ENCODE measurements at places on chromosomes 12 and 14. TPM values are rescaled to one million over a fixed set of nuclear protein-coding genes. Genes with fewer than 3 reads are reported as not detected.
A peak's percentile ranks its signal among the peaks of the same experiment; 100 is the strongest.

DNA sequence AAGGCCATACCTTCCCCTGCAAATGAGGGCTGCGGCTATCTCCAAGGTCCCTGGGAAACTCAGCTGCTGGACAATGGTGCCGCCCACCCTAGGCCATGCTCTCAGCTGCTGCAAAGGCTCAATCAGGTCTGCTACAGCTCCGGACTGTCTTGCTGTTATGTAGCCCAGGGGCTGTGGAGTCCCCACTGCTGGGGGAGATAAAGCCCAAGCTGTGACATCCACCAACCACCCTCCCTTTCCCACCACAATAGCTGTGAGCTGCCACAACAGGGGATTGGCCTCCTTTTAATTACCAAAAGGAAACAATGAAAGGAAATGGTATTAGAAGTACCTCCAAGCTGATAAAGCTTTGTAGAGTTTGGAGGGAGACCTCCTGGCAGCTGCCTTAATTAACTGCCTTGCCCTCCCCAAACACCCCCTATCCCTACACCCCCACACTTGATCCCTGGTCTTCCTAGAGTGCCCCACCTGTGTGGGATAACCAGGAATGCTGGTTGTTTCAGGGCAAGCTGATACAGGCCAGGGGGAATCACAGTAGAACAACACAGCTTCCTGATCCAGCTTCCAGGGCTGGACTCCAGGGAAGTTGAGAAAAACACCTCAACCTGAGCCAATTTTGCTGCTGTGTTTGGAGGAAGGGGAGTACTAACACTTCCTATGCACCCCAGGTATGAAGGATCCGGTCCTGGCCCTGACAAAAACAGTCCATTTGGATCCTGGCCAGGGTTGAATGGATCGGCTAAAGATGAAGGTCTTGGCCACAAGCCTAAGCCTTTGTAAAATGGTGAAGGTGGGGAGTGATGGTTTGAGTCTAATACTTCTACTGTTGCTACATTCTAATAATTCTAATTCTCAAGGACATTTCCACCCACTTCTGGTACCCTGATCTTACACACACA is at the start of gene VWF:
Gene VWF, minus strand, starts transcription at position 260 of the 899 bp plus-strand sequence. CDS start 1,474 bp downstream, outside the sequence.
- DNase-seq = no peak
- H3K4me3 ChIP-seq = no peak within 1 kb of the TSS
- no peak within 1 kb of the TSS for H3K27ac ChIP-seq
- H3K36me3 ChIP-seq = no peaks in the 10 kb centered on the region
- no peaks in the 10 kb centered on the region for H3K27me3 ChIP-seq

GRCh38 chr14:77883131-77883846 is 83.4 kb downstream of the ADCK1 start:
- no peaks in the 10 kb centered on the region for H3K27me3 ChIP-seq
- no peak overlapping the region for H3K4me3 ChIP-seq
- H3K4me1 ChIP-seq = no peaks in the 10 kb centered on the region
- DNase-seq = peak; percentile 31

DNA sequence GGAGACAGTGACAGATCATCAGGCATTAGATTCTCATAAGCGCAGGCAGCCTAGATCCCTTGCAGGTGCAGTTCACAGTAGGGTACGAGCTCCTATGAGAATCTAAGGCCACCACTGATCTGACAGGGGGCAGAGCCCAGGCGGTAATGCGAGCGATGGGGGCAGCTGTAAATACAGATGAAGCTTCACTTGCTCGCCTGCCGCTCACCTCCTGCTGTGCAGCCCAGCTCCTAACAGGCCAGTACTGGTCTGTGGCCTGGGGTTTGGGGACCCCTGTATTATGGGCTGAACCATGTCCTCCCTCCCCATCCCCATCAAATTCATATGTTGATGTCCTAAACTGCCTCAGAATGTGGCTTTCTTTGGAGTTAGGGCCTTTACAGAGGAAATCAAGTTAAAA is 63.2 kb downstream of the NOS1 start:
- no peaks in the 10 kb centered on the region for H3K36me3 ChIP-seq
- H3K4me1 ChIP-seq = no peaks in the 10 kb centered on the region
- H3K27ac ChIP-seq = no peak overlapping the region
- no peak overlapping the region for H3K4me3 ChIP-seq
- no peak for DNase-seq

Gene LBHD2
- not detected for total RNA-seq

GRCh38 chr14:57574617-57575288 is 81.1 kb upstream of the CCDC198 start:
- H3K4me3 ChIP-seq = no peak overlapping the region
- no peak for DNase-seq
- H3K4me1 ChIP-seq = no peaks in the 10 kb centered on the region
- no peaks in the 10 kb centered on the region for H3K36me3 ChIP-seq
- H3K27ac ChIP-seq = no peak overlapping the region

GRCh38 chr12:5562581-5562980 is 130.7 kb downstream of the NTF3 start:
- H3K27me3 ChIP-seq = no peaks in the 10 kb centered on the region
- no peaks in the 10 kb centered on the region for H3K36me3 ChIP-seq
- DNase-seq = no peak
- no peak overlapping the region for H3K27ac ChIP-seq

DNA sequence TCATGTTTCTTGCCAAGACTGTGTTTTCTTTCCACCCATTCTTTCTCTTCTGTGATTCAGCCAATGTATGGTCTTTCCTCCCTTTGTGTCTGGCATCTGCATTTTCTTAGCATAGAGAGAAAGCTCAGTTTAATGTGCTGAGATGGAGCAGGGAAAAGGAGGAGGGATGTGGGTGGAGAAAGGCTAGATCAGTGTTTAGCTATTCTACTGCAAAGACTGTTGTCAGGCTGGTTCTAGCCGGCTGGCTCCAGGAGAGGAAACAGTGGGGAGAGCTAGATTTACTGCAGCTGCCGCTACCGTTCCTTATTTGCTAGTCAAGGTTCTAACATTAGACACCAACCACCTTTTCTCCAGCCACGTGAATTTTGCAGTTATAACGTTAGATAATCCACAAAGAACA is 5.2 kb upstream of the RIMKLB start:
- no peak overlapping the region for H3K4me3 ChIP-seq
- peak; percentile 72 for DNase-seq
- H3K27ac ChIP-seq = no peak overlapping the region
- no peaks in the 10 kb centered on the region for H3K27me3 ChIP-seq
- H3K4me1 ChIP-seq = no peaks in the 10 kb centered on the region
- no peaks in the 10 kb centered on the region for H3K36me3 ChIP-seq

GRCh38 chr12:81597928-81598604 is 161.1 kb downstream of the PPFIA2 start:
- H3K27me3 ChIP-seq = no peaks in the 10 kb centered on the region
- no peaks in the 10 kb centered on the region for H3K4me1 ChIP-seq
- H3K36me3 ChIP-seq = no peaks in the 10 kb centered on the region
- DNase-seq = no peak

Gene GPR137C
- 1.7 TPM for total RNA-seq

Gene BCL2L2
- 70.7 TPM for total RNA-seq

- no peaks in the 10 kb centered on the region for H3K27me3 ChIP-seq
- DNase-seq = no peak
- H3K36me3 ChIP-seq = no peaks in the 10 kb centered on the region
- H3K27ac ChIP-seq = no peak overlapping the region
- no peaks in the 10 kb centered on the region for H3K4me1 ChIP-seq
These were observed 9.9 kb downstream of the DPF3 start for GRCh38 chr14:72883961-72884360.

Gene CLECL1
- 2.1 TPM for total RNA-seq

Gene LRTM2
- not detected for total RNA-seq

Gene RPGRIP1
- 2.3 TPM for total RNA-seq

Gene CELA1
- total RNA-seq = not detected

Gene KCNJ8
- total RNA-seq = 27.2 TPM

DNA sequence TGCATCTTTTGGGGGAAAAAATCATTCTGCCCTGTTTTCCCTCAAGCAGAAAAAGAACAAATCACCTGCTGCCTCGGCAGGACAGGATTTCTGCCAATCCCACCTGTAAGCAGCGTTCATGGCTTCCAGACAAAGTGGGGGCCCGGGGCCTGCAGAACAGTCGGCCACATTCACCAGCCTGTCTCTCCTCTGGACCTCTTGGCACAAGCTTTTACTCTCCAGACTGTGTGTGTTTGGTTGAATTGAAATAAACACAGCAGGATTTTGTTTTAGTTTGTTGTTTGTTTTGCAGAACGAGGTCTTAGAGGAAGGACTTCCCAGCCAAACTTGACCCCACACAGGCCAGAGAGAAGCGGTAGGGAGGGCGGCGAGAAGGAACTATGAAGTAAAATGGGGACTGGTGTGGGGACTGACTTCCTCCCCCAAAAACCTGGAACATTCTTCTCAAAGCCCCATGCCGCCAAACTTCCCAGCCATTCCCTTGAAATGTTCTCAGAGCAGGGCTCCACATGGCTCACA is 41.7 kb upstream of the FOS start:
- H3K27ac ChIP-seq = peak overlapping the region; percentile 88
- H3K27me3 ChIP-seq = no peaks in the 10 kb centered on the region
- peaks cover 5% of the 10 kb centered on the region for H3K4me1 ChIP-seq

Measured in aorta (tissue), 5 donors.